ENCODE measurements at places on chromosomes 12 and 14.

DNA sequence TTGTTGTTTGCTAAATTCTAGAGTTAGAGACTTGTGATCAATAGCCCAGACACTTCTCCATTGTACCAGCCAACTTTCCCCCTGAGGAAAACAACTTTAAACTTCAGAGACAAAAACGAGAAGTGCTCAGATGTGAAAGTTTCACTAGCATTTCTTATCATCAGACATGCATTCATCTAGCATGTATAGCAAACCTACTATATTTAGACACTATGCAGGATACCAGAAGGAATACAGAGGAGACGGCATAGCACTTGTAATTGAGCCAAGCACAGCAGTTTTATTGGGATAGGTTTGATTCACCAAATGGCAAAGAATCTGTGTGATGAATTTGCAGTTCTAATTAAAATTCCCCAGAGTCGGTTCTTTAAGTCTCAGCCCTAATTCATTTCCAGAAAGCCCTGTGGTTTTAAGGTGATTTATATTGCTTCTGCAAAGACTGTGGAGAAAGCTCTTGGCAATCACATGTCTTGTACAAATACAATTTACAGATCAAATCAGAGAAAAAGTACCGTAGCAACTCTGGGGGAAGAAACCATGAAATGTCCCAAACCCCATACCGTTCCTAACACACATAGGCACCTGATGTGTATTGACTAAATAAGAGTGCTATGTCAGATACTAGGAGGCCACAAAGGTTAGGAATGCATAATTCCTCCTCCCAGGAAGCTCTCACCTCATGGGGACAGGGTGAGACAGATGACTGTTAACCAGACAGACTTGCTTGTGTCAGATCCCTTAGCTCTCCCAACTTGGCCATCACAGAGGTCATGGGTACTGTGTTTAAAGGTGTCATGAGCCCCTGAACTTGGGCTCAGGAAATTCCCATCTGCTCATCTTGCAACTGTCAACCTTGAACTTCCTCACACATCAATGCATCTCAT, 69.6 kb upstream of the KRAS start:
- no peak for DNase-seq

DNA sequence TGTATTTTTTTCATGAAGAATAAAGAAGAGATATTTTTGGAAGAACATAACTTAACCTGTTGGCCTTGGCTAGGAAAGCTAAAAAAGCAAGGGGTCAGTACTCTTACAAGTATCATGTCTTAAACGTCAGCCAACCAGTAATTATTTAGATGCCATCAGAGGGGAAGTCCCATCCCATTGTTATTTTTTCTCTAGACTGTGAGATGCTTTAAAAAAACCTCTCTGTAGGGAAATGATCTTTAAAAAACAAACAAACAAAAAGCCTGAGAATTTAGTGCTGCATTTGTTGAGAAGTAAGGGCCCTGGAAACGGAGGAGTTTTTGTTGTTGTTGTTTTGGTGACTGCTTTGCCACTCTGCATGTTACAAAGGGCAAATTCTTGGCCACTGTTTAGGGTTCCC, 474.0 kb downstream of the ZFP36L1 start:
- DNase-seq: no peak

DNA sequence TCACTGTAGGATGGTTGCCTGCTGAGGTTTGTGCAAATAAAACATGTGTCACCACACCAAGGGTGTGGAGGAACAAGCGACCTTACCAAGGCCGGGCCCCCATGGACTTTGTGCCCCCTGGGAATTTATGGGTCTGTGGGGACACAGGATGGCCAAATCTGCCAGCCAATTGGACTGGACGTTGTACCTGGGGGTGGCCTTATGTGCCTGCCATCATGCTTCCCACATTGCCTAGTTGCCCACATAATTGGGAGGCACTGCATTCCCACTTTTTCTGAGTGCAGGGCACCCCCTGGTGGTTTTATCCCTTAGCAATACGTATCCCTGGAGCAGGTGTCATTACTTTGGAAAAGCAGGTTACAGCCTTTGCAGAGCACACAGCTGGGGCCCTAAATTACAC, 92.6 kb upstream of the TMPO start:
- DNase-seq: peak; percentile 8

DNA sequence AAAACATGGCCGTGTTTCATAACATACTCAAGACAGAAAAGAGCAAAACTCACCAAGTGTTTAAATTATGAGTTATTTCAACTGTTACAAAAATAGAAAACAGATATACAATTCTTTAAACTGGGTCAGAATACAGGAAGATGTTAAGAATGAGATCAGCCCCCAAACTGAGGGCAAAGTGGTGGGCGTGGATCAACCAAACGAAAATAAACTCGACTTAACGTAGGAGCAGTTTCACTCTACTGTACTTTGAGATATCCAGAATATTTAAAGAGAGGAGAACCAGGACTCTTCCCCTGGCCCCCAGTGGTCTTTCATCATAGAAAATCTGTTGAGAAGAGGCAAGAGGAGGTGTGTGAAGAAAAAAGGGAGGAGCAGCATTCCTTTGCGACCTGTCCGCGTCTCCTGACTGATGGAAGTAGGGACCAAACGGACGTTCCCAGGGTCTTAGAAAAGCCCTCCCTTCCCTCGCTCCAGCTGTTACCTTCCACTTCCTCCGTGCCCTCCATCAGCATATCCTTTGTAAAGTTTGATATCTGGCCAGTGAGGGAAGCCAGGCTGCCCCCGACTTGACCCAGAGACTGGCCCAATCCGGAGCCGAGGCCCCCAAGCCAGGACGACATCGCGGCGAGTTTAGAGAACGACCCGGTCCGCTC, 668 bp downstream of the TRIP11 start:
- peak; percentile 71 for DNase-seq

GRCh38 chr14:49366416-49366815, 219.8 kb downstream of the RPS29 start:
- DNase-seq: no peak

- DNase-seq: no peak
These were observed 5.4 kb upstream of the MGAT4C start for GRCh38 chr12:86261578-86261977.

- no peak for DNase-seq
These were observed 77.4 kb downstream of the RIN3 start for GRCh38 chr14:92590941-92591340.

DNA sequence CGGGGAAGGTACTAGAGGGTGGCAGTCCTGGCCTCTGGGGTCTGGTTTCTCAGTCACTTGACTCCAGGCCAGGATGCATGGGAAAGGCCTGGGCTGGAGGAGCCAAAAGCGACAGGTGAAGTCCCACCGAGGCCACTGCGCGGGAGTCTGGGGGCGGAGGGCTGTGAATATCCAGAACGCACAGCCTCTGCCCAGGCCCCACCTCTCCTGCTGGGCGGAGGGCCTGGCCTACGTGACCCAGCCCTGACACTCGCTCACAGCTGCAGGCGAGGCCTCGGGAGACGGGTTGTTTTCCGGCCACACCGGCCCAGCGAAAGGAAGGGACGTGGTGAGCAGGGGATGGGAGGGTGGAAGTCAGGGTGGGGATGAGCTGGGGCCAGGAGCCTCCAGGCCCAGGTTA, 91.2 kb downstream of the RFLNA start:
- DNase-seq: no peak

DNA sequence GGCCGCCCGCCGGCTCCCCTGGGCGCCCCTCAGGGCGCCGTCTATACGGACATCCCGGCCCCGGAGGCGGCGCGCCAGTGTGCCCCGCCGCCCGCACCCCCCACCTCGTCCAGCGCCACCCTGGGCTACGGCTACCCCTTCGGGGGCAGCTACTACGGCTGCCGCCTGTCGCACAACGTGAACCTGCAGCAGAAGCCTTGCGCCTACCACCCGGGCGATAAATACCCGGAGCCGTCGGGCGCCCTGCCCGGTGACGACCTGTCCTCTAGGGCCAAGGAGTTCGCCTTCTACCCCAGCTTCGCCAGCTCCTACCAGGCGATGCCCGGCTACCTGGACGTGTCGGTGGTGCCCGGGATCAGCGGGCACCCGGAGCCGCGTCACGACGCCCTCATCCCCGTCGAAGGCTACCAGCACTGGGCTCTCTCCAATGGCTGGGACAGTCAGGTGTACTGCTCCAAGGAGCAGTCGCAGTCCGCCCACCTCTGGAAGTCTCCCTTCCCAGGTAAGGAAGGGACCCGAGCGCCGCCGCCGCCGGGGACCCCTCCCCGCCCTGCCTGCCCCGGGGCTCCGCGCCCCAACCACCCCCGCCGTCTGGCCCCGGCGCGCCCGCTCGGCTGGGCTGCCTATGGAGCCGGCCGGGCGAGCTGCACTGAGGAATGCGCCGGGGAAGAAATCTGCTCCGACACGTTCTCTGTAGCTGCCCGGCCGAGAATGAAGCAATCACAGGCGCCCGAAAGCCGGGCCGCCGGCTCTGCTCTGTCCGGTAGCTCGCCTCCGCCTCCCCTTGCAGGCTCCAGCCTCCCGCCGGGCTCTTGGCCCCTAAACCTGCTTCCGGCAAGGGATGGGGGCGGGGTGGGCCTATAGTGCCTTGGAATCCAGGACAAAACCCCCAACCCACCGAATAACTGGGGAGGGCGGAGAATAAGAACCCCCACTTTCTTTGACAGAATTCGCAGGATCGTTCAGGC, 794 bp downstream of the HOXC13 start:
- peak; percentile 25 for DNase-seq

DNA sequence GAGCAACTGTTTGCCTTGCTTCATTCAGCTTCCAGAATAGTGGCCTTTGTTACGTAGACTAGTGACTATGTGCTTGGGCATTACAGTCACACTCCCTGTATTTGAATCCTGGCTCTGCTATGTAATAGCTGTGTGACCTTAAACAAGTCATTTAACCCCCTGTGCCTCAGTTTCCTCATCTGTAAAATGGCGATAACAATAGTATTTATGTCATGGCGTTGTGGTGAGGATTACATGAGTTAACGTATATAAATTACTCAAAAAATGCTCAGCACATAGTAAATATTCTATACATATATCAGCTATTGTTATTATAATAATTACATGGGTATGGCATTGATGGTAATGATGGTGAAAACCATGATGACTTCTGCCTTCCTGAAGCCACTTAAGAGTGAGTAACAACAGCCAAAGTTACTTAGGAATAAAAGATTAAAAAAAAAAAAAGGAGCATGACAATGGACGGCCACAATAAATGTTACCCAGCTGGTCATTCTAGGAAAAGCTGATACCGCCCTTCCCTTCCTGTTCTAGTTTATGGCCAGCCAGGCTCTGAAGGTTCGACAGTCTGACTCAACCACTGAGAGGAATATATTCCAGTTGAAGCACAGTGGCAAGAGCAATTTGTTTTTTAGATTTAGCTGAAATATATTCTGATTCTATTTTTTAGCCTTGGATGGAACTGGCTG, 9.9 kb upstream of the ADIPOR2 start:
- DNase-seq: no peak

DNA sequence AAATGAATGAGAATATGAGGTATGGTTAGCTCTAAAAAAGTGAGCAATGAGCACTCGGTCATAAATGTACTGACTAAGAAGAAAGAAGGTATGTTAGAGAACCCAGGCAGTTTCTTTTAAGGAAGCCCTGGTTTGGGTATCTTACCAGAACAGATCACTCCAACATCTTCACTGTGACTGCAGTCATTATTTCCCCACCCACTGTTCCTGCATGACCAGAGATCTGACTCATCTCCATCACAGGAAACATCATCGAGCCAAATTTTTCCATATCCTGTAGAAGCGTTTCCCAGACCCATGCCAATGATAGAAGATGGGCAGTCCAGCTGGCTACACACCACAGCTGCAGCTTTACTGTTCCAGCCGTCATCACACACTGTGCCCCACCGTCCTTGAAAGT, 48.0 kb downstream of the CD163L1 start:
- no peak for DNase-seq

GRCh38 chr12:62335796-62336195, 75.6 kb downstream of the USP15 start:
- DNase-seq: no peak

DNA sequence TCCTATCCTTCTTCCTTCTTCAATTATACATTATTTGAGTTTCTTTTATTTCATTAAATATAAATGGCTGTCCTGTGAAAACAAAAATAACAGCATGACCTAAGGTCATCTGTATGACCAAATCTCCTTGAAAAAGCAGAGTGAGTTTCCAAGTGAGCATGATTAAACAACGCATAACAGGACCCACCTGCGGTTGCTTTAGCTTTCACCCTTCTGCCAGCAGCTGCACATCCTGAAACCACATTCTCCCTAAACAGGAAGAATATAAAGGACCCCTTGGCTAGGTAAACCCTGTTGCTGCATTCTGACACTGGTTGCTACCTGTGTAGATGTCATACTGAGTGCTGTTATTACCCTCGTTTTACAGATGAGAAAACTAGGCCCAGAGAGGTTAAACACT, 42.8 kb upstream of the CPM start:
- DNase-seq: no peak

DNA sequence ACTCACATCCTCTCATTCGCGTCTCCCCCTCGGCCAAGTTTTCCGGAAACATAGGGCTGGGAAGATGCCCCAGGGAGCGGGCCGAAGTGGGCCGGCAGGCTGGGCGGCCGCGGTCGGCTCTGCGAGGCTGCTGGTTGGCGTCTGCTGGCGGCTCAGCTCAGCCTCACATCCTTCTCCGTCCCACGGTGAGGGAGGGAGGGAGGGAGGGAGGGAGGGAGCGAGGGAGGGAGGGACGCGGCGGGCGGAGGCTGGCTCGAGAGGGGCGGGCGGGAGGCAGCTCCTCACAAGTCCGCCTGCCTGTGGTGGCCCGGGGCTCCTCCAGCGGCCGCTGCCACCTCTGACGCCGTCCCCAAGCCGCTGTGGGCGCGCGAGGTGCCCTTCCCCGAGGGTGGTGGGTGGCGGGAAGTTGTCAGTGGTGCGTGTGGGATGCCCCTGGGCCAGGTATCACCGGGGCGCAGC, 93.8 kb downstream of the RFLNA start:
- no peak for DNase-seq

- DNase-seq: no peak
These were observed 63.4 kb downstream of the DACT1 start for GRCh38 chr14:58701156-58701555.

GRCh38 chr12:44224399-44225148, 388.7 kb downstream of the TMEM117 start:
- no peak for DNase-seq

GRCh38 chr12:73362666-73363065, 1090.5 kb downstream of the TRHDE start:
- no peak for DNase-seq

DNA sequence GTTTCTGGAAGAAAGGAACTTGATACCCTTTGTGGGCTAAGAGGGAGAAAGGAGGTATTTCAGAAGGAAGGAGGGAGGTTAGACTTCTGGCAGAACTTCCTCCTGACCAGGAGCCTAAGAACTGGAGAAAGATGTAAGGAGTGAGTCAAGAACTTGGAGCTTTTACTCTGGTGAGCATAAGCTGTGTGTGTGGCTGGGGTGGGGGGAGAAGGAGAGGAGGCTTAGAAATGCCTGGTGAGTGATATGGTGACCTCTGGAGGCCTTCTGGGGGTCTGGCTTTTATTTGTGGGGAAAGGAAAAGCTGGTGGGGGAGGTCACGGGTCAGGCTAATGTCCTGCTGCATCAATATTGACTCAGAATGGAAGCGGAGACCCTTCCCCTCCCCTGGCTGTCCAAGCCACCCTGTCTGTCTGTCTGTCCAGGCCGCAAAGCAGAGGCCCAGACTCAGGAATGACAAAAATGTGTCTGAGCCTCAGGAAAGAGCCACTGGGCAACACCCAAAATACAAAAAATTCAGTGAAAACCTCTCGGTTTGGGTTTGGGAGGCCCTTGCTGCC, 4.8 kb downstream of the LRP1 start:
- no peak for DNase-seq

- no peak for DNase-seq
These were observed 51.3 kb downstream of the MARK3 start for GRCh38 chr14:103436533-103436932.
